ENCODE measurements at places on chromosomes 5 and 9. TPM values are rescaled to one million over a fixed set of nuclear protein-coding genes. Genes with fewer than 3 reads are reported as not detected.

Gene CD74
- 0.36 TPM for total RNA-seq

Gene BRINP1
- total RNA-seq: under 0.01 TPM

Gene TMEFF1
- total RNA-seq: 6.4 TPM

Gene GGTA1
- total RNA-seq: 0.18 TPM

Gene PLPP7
- 3.3 TPM for total RNA-seq

Gene ACTBL2
- 0.28 TPM for total RNA-seq

Gene OCLN
- 4.1 TPM for total RNA-seq

Gene SLC36A3
- total RNA-seq: not detected

Gene IDNK
- total RNA-seq: 2.9 TPM

Gene SCGB3A2
- not detected for total RNA-seq

Gene LRRC26
- not detected for total RNA-seq

Gene SV2C
- not detected for total RNA-seq

Gene GPR150
- 0.19 TPM for total RNA-seq

Gene RAI14
- 182 TPM for total RNA-seq

Gene PAM
- total RNA-seq: 278 TPM

Gene ANKRD31
- total RNA-seq: not detected

Gene PPP3R2
- total RNA-seq: not detected

Gene PCDHGA5
- 1.2 TPM for total RNA-seq

Gene WWC1
- total RNA-seq: under 0.01 TPM

Gene JADE2
- 20.3 TPM for total RNA-seq

Gene PDE8B
- not detected for total RNA-seq

Gene IL33
- 138 TPM for total RNA-seq

Gene CLIC3
- 0.90 TPM for total RNA-seq

Gene QRFP
- total RNA-seq: not detected

Gene SPINK5
- not detected for total RNA-seq

Gene NUDT2
- total RNA-seq: 35.4 TPM

Gene KCTD16
- 0.27 TPM for total RNA-seq

Gene C5orf58
- not detected for total RNA-seq

Gene PKD2L2
- total RNA-seq: not detected

Gene MYOZ3
- total RNA-seq: 0.94 TPM

Gene CCNO
- 0.09 TPM for total RNA-seq

Gene SMIM33
- not detected for total RNA-seq

Gene NUTM2G
- not detected for total RNA-seq

Gene AMBP
- not detected for total RNA-seq

Gene KLHL9
- 38.3 TPM for total RNA-seq

Gene CCIN
- 4.4 TPM for total RNA-seq

Gene SPATA31A3
- not detected for total RNA-seq

Gene CNTLN
- 7.9 TPM for total RNA-seq

Gene CNTFR
- not detected for total RNA-seq

Gene PCDHGA2
- total RNA-seq: 0.90 TPM

Gene WDR38
- total RNA-seq: not detected

Gene TLN1
- 441 TPM for total RNA-seq

Gene PTPRD
- total RNA-seq: 5.8 TPM

Gene PCDHGA11
- total RNA-seq: 10.1 TPM

Gene NUTM2F
- total RNA-seq: not detected

Gene PRDM9
- not detected for total RNA-seq

Gene MRPS27
- 64.2 TPM for total RNA-seq

Gene MSX2
- 0.09 TPM for total RNA-seq

Gene PCDHA4
- 1.1 TPM for total RNA-seq

Gene SOX30
- total RNA-seq: not detected

Gene LCN1
- 0.66 TPM for total RNA-seq

Gene PDZD2
- 3.2 TPM for total RNA-seq

Gene CTSV
- 0.54 TPM for total RNA-seq

Gene FOXD4L5
- 0.09 TPM for total RNA-seq

Gene CCNI2
- total RNA-seq: not detected

Gene DOK3
- 2.5 TPM for total RNA-seq

Gene CDC20B
- not detected for total RNA-seq

Gene KIF12
- total RNA-seq: 0.18 TPM

All from endothelial cell of coronary artery (primary cell).